ENCODE measurements at places on chromosomes 3 and 15. TPM values are rescaled to one million over a fixed set of nuclear protein-coding genes. Genes with fewer than 3 reads are reported as not detected.

The IL17RB gene
- total RNA-seq = 0.33 TPM

The POTEB3 gene
- total RNA-seq = not detected

The LDHAL6B gene
- not detected for total RNA-seq

The CKMT1B gene
- total RNA-seq = not detected

The ZNF710 gene
- 9.4 TPM for total RNA-seq

The PLXNA1 gene
- 36.0 TPM for total RNA-seq

The GABRG3 gene
- not detected for total RNA-seq

The HCN4 gene
- total RNA-seq = not detected

The IQCH gene
- 5.0 TPM for total RNA-seq

The PRSS50 gene
- total RNA-seq = not detected

The NPAP1 gene
- not detected for total RNA-seq

The ISLR2 gene
- not detected for total RNA-seq

The MGA gene
- total RNA-seq = 33.7 TPM

The CELF6 gene
- 0.17 TPM for total RNA-seq

The CAMP gene
- total RNA-seq = not detected

The STARD9 gene
- 8.3 TPM for total RNA-seq

The RNF13 gene
- 81.7 TPM for total RNA-seq

The CIDEC gene
- total RNA-seq = not detected

The RTP1 gene
- total RNA-seq = not detected

The PRKCD gene
- 1.0 TPM for total RNA-seq

Data from fibroblast of lung (primary cell).